ENCODE measurements at places on chromosomes 3 and 15.

GRCh38 chr15:98292442-98293240 is 332.1 kb downstream of the ARRDC4 start:
- DNase-seq = peak; percentile 41

DNA sequence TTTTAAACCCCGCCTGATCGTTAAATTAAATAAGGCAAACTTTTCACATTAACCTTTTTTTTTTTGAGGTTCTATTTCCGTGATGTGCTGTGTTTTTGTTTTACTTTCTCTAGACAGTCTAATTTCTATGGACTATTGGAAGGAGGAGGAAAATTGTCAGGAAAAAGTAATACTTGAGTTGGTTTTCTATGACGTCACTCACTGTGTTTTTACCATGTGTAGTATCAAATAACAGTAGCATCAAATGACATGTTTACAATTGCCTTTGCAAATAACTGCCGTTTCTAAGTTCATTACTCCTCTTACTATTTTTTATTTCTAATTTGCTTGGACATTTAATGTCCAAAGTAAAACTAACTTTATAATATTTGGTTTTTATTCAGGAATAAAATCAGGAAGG is 32.3 kb downstream of the MYO1E start:
- DNase-seq = no peak

DNA sequence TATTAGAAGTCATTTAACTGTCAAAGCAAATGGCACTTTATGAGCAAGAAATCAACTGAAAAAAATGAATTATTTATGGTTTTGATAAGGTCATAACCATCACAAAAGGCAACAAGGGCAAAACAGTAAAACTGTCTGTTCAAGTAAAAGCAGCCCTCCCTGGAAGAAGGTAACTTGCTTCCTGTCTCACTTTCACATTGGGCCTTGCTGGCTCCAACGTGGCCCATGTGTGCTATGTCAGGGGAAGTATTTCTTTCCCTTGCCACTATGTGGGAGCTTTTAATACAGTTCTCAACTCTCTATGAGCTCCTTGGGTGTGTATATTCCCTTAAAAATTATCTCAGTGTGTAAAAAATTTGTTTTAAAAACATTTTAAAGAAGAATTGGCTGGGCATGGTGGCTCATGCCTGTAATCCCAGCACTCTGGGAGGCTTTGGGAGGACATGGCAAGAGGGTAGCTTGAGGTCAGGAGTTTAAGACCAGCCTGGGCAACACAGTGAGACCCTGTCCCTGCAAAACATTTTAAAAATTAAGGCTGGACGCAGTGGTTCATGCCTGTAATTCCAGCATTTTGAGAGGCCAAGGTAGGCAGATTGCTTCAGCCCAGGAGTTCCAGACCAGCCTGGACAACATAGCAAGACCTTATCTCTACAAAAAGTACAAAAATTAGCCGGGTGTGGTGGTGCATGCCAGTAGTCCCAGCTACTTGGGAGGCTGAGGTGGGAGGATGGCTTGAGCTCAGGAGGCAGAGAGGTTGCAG is 45.2 kb upstream of the TJP1 start:
- DNase-seq = no peak

DNA sequence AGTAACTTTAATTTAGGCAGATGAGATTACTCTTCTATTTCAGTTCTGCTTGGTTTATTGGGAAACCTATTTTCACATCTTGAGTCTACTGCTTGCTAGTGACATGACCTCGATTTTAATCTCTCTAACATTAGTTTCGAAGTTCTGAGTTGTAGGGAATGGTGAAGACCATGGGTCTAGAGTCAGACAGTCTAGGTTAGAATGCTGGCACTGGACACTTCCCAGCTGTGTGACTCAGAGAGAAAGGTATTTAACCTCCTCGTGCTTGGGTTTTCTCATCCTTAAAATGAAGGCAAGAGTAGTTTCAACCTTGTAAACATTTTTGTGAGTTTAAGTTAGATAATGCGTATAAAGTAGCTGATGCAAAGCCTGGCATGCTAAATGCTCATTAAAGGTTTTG is 422.1 kb downstream of the GRM7 start:
- no peak for DNase-seq

DNA sequence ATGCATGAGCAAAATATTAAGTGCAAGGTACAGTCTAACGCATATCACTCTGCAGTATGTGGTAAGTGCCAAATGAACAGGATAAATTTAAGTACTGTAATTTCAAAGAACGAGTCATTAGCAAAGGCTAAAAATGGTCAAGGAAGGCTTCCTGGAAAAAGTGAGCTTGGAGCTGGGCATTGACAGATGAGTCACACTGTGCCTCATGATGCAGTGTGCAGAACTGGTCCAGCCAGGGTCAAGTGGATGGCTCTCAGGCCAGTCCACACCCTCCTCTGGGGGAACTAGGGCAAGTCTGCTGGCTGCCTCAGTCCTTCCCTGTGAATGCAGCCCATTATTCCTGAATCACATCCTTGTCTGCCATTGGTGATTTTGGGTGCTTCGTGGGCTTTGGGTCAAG is 76.3 kb downstream of the CACNA1D start:
- DNase-seq = no peak

DNA sequence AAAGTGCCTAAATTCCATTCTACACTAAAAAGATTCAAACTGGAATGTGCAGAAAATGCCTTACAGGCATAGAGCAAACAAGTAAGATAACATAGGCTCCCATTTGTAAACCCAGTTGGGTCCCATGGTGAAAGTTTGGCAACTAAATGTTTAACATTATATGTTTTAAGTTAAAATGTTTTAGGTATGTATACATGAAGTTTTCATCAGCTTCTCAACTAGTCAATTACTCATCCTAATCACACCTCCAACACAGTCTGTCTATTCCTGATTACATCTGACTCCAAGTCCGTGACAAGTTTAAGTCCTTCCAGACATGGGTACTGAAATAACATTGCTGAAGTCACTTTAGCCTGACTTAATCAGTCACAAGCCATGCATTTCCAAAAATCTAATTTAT is 25.0 kb downstream of the MYLK start:
- DNase-seq = no peak

- no peak for DNase-seq
Observed at GRCh38 chr3:55203006-55203405, 275.1 kb upstream of the LRTM1 start.

- no peak for DNase-seq
Observed at GRCh38 chr3:112561484-112561733, 353 bp downstream of the ATG3 start.

GRCh38 chr3:188480011-188480410 is 326.1 kb downstream of the LPP start:
- no peak for DNase-seq

DNA sequence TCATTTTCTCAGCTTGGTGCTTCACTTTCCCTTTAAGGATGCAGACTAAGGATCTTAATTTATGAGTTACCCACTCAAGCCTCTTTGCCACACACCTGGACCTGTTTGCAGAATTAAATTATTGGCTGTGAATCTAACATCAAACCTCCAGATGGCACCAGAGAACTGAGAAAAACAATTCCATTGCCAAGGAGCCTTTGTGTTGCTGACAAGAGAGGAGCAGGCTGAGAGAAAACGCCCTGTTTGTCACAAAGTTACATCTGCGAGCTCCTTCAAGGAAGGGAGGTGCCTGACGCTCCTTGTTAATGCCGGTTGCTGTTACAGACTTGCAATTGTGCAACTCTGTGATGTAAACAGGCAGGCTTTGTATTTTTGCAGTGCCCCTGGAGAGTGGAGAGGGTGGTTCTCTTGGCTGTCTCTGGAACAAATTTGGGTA is 36.3 kb upstream of the TMC3 start:
- peak; percentile 47 for DNase-seq

- DNase-seq = no peak
Observed at GRCh38 chr3:11643201-11643603, 513 bp downstream of the VGLL4 start.

- no peak for DNase-seq
Observed at GRCh38 chr15:80380154-80380553, 24.0 kb upstream of the ARNT2 start.

DNA sequence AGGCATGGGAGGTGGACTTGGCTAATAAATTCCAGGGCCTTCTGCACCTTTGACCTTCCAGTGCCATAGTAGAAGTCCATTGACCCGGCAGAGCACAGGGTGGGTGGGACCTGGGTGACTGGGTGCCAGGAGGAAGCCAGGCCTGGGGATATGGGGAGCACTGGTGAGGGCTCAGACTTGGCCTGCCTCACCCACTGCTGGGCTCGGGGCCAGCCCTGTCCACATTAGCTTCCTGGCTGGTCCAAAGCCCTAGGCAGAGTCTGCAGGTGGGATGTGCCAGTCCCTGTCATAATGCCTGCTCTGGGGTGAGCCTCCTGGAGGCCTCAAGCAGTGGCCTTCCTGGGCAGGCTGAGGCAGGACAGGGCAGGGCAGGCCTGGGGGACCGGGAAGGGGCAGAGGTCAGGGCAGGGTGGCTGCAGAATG is 38.1 kb upstream of the CHRNB4 start:
- DNase-seq = no peak

- no peak for DNase-seq
Observed at GRCh38 chr3:126314790-126315658, 42.2 kb downstream of the KLF15 start.

GRCh38 chr15:93241696-93242585 is 152.9 kb upstream of the RGMA start:
- no peak for DNase-seq

- peak; percentile 66 for DNase-seq
Observed at GRCh38 chr15:89197503-89197971, 23.8 kb downstream of the RLBP1 start.

- DNase-seq = no peak
Observed at GRCh38 chr3:134260987-134261386, 10.3 kb upstream of the RYK start.

GRCh38 chr15:59521443-59521842 is 83.5 kb downstream of the FAM81A start:
- DNase-seq = no peak

DNA sequence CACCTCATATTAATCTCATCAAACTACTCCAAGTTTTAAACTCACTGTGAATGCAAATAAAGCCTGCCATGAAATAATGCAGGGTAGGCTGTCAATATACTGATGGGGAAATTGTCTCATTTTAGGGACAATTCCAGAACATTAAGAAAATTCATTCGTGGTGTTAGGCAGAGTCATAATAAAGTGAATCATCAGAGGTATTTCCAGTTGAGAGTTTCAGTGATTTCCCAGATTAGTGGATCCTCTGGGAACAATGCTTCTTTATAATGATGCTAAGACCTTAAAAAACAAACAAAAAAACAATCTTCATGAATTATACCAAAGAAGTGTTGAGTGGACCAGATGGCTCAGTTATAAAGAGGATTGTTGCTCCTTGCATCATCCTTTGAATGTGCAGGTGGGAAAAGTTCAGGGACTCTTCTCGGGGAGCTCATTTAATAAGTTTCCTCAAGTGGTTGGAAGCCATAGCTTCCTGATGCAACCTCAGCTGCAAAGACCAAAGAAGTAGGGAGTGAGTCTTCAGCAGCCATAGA is 360.9 kb upstream of the TRIM42 start:
- DNase-seq = no peak

DNA sequence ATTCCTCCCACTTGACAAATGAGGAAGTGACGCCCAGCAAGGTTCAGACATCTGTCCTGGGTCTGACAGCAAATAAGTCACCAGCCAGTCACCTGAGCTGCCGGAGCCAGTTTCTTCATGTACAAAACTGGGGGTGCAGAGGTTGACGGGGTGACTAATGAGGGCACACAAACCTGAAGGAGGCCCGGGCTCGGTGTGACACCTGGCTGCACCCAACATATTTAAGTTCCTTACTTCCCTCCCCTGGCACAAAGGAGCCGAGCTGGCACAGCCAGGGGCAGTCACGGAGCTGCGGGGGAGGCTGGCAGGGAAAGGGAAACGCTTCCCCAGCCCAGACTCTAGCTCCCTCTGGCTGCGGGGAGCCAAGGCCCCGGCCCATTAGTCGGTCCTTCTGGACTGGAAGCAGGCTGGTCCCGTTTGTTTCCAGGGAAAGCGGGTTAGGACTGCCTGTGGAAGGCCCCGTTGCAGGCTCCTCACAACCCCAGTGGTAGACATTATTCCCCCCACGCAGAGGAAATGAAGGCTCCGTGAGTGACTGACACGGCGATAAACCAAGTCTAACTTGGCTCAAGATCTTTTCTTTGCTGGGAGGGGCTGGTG is 2.3 kb downstream of the FBXL22 start:
- DNase-seq = peak; percentile 74

DNA sequence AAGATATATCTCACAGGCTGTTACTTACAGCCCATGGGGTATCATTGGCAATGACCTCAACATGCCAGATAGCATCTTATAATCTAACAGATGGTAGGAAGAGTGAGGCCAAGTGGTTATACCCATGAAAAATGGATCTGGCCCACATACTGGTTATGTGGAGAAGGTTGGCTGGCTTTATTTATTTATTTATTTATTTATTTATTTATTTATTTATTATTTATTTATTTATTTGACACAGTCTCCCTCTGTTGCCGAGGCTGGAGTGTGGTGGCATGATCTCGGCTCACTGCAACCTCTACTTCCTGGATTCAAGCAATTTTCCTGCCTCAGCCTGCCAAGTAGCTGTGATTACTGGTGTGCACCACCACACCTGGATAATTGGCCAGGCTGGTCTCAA is 11.6 kb downstream of the FBXO40 start:
- no peak for DNase-seq

- no peak for DNase-seq
Observed at GRCh38 chr15:90823455-90823974, 44.9 kb upstream of the FURIN start.

GRCh38 chr15:82298032-82298431 is 35.4 kb downstream of the SAXO2 start:
- no peak for DNase-seq

- DNase-seq = no peak
Observed at GRCh38 chr3:65883613-65884012, 155.1 kb downstream of the MAGI1 start.

GRCh38 chr3:180782195-180782984 is 103.1 kb upstream of the CCDC39 start:
- peak; percentile 4 for DNase-seq

GRCh38 chr15:71044006-71044405 is 71.3 kb upstream of the THSD4 start:
- no peak for DNase-seq

GRCh38 chr3:179882292-179882691 is 154.4 kb downstream of the PEX5L start:
- DNase-seq = peak; percentile 10

DNA sequence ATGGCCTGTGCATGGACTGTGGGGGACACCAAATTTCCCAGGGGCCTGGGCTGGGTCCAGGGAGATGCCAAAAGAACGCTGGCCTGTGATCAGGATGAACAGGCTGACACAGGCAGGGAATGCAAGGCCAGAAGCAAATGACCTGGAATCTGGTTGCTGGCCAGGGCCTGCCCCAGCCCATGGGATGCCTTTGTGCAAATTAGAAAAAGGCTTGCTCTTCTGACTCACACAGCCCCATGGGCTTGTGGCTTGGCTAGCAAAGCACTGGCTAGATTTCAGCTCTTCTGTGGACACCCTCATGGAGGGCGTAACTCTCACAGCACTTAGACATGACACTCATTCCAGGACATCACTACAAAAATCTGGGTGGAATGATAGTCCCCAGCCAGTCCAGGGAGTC is 356.0 kb downstream of the SHQ1 start:
- DNase-seq = no peak

GRCh38 chr3:12758025-12758781 is 856 bp downstream of the TMEM40 start:
- no peak for DNase-seq

- DNase-seq = no peak
Observed at GRCh38 chr3:137222736-137223225, 265.0 kb downstream of the IL20RB start.

Data from frontal cortex (tissue), 4 donors.